ENCODE measurements at places on chromosomes 4 and X.

DNA sequence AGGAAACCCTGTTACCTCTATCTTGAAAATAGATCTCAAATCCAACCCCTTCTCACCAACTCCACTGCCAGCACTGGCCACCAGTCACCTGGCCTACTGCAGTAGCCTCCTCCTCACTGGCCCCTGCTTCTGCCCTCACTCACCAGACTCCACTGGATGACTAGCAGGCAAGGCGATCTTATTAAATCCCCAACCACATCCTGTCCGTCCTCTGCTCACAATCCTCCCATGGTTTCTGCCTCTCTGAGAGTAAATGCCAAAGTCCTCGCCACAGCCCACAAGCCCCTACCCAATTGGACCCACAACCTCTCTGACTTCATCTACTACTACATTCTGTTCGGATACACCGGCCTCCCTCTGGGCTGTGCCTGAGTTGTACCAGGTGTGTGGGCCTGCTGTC, 5.4 kb upstream of the PIM2 start:
- H3K36me3 ChIP-seq = peaks cover 31% of the 10 kb centered on the region
- H3K27ac ChIP-seq = peak overlapping the region; percentile 29
- no peak overlapping the region for H3K4me3 ChIP-seq
- H3K27me3 ChIP-seq = no peaks in the 10 kb centered on the region

- H3K27me3 ChIP-seq = no peaks in the 10 kb centered on the region
- H3K4me3 ChIP-seq = no peak overlapping the region
- H3K27ac ChIP-seq = no peak overlapping the region
- no peaks in the 10 kb centered on the region for H3K4me1 ChIP-seq
- DNase-seq = no peak
Measured at GRCh38 chr4:25923745-25924144, 9.7 kb downstream of the SMIM20 start.

- H3K36me3 ChIP-seq = no peaks in the 10 kb centered on the region
- H3K4me1 ChIP-seq = no peaks in the 10 kb centered on the region
- peaks cover 28% of the 10 kb centered on the region for H3K27me3 ChIP-seq
Measured at GRCh38 chr4:140499391-140499790, 1.3 kb upstream of the MGAT4D start.

DNA sequence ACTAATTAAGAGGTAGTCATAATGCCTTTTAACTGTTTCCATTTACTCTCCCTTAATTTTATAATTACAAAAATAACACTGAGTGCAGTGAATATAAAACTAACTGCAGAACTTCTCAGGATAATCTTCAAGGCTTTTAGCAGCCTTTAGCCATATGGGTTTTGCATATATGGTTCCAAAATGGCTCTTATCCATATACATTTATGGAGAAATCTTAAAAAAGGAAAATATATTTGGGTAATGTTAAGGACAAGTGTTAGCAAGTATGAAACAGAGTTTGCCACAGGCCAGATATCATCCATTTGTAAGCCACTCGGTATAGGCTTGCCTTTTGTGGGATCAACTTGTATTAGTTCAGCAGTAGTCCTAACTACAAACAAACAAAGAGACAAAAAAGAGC, 423.4 kb downstream of the PDHA2 start:
- no peak overlapping the region for H3K27ac ChIP-seq
- no peaks in the 10 kb centered on the region for H3K36me3 ChIP-seq
- DNase-seq = no peak
- H3K27me3 ChIP-seq = no peaks in the 10 kb centered on the region
- H3K4me3 ChIP-seq = no peak overlapping the region

DNA sequence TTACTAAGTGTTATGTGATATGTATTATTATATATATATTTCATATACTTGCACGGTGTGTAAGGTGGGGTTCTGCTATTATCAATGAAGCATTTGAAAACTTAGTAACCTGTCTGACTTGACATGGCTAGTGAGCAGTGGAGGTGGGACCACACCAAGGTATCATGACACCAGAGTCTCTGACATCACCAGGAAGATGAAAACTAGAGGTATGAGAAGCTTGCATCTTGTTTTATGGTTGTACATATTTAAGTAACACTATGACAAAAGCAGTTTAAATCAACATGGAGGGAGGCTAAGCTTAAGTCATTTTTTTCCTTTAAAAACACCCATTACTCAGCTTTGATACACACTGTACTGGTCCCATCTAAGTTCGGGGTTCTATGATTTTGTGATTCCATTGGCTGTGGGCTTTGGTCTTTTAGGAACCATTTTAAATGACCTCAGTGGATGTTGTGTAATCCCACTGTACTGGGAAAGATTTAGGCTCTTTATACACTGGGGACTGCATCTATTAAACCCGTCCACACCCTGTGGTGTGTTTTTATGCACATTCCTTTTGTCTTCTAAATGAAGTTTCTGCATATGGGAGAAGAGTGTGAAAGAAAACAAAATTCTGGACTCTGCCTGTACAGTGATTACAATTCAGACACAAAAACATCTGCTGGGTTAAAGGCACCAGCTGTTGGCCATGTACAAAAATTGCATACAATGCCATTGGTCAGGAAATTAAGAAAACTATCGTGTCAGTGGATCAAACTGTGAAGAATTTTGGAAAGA, 570.6 kb downstream of the SPRY1 start:
- H3K36me3 ChIP-seq = no peaks in the 10 kb centered on the region
- no peak overlapping the region for H3K4me3 ChIP-seq
- DNase-seq = no peak
- H3K27me3 ChIP-seq = no peaks in the 10 kb centered on the region
- H3K27ac ChIP-seq = no peak overlapping the region

GRCh38 chr4:103853627-103854026, 133.8 kb upstream of the TACR3 start:
- H3K4me1 ChIP-seq = no peaks in the 10 kb centered on the region
- H3K27me3 ChIP-seq = no peaks in the 10 kb centered on the region
- DNase-seq = no peak
- no peak overlapping the region for H3K27ac ChIP-seq

DNA sequence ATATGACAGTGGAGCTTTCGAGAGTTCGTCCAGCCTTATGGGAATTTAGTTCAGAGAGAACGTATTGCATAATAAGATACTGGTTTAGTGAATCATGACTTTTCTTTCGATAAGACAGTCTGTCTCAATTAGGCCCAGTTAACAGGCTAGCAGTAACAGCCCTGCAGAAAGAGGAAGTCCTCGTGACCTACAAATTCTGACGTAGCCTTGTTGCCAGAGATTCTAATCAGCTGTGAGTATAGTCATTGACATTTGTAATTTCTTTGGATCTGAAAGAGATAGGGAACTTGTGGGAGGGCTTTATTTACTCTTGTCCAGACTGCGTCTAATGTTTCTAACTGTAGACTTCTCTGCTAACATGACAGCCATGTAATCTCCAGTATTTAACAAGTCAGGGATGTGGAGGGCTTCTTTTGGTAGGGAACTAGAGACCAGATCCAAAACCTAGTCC, 15.8 kb downstream of the ART3 start:
- H3K27ac ChIP-seq = no peak overlapping the region
- DNase-seq = no peak
- H3K4me1 ChIP-seq = no peaks in the 10 kb centered on the region
- H3K4me3 ChIP-seq = no peak overlapping the region
- H3K27me3 ChIP-seq = no peaks in the 10 kb centered on the region

GRCh38 chr4:142040043-142040442, 403.7 kb downstream of the IL15 start:
- DNase-seq = no peak
- no peaks in the 10 kb centered on the region for H3K27me3 ChIP-seq
- H3K27ac ChIP-seq = no peak overlapping the region
- no peaks in the 10 kb centered on the region for H3K4me1 ChIP-seq
- peaks cover 6% of the 10 kb centered on the region for H3K36me3 ChIP-seq
- H3K4me3 ChIP-seq = no peak overlapping the region

GRCh38 chr4:14218641-14219040, 591.1 kb upstream of the BOD1L1 start:
- no peak for DNase-seq
- no peak overlapping the region for H3K4me3 ChIP-seq
- H3K27me3 ChIP-seq = no peaks in the 10 kb centered on the region
- no peaks in the 10 kb centered on the region for H3K36me3 ChIP-seq

GRCh38 chrX:19795307-19795706, 92.1 kb downstream of the SH3KBP1 start:
- H3K4me1 ChIP-seq = peaks cover 35% of the 10 kb centered on the region
- no peaks in the 10 kb centered on the region for H3K27me3 ChIP-seq
- peaks cover 8% of the 10 kb centered on the region for H3K36me3 ChIP-seq
- no peak for DNase-seq
- H3K4me3 ChIP-seq = no peak overlapping the region
- H3K27ac ChIP-seq = peak overlapping the region; percentile 58

DNA sequence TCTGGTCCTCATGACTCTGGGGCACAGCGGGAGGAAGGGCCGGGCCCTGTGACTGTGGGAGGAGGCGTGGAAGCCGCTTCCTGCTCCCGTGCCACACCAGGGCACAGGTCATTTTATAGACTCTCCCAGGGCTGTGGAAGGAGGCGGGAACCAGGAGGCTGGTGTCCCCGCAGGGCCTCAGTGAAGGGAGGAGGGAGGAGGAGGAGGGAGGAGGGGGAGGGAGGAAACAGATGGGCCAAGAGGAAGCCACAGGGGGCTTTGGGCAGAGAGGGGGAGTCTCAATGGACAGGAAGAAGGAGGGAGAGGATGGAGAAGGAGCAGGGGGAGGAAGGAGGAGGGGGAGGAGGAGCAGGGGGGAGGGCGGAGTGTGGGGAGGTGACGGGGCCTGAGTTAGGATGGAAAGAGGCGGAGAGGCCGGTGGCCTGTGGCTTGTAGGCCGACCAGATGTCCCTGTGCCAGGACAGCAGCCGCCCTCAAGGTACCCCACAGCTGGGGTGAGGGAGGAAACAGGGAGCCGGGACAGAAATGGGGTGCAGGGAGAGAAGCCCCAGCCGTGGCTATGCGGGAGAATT, 6.2 kb upstream of the PLCXD1 start:
- peaks cover 24% of the 10 kb centered on the region for H3K4me1 ChIP-seq
- DNase-seq = no peak
- H3K4me3 ChIP-seq = no peak overlapping the region
- H3K27ac ChIP-seq = no peak overlapping the region

GRCh38 chrX:154597221-154597620, 12.3 kb downstream of the CTAG1A start:
- no peak for DNase-seq
- H3K4me3 ChIP-seq = no peak overlapping the region
- no peak overlapping the region for H3K27ac ChIP-seq

DNA sequence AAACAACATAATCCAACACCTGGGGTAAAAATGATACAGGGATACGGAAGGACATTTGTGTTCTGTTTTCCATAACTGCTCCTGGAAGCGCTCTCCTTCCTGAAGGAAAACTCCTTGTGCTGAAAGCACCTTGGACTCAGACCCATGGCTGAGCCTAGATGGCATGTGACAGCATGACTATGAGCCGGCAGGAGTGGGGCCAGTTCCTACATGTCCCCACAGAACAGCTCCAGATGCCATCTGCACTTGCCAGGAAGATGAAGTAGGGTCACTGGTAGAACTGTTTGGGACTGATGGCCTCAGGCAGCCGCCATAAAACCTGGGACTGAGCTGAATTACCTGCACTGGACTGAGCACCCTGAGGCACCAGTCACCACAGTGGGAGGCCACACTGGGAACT, 56.0 kb upstream of the BCLAF3 start:
- no peak for DNase-seq
- no peak overlapping the region for H3K4me3 ChIP-seq
- H3K36me3 ChIP-seq = no peaks in the 10 kb centered on the region
- no peaks in the 10 kb centered on the region for H3K27me3 ChIP-seq
- no peak overlapping the region for H3K27ac ChIP-seq
- no peaks in the 10 kb centered on the region for H3K4me1 ChIP-seq

GRCh38 chrX:115233497-115234455, at the start of gene LRCH2:
TSS of gene LRCH2 (minus strand) at chrX:115234096. CDS start at chrX:115234041, 55 bp downstream.
- no peaks in the 10 kb centered on the region for H3K4me1 ChIP-seq
- H3K4me3 ChIP-seq = peak within 1 kb of the TSS; percentile 38
- no peaks in the 10 kb centered on the region for H3K36me3 ChIP-seq
- no peak for DNase-seq
- H3K27ac ChIP-seq = no peak within 1 kb of the TSS
- peaks cover 5% of the 10 kb centered on the region for H3K27me3 ChIP-seq

- H3K27me3 ChIP-seq = peaks cover 6% of the 10 kb centered on the region
- H3K27ac ChIP-seq = no peak overlapping the region
- no peaks in the 10 kb centered on the region for H3K36me3 ChIP-seq
- H3K4me1 ChIP-seq = peaks cover 20% of the 10 kb centered on the region
- DNase-seq = no peak
- H3K4me3 ChIP-seq = no peak overlapping the region
Measured at GRCh38 chr4:77154065-77154464, 2.9 kb upstream of the CCNG2 start.

- peaks cover 26% of the 10 kb centered on the region for H3K27me3 ChIP-seq
- DNase-seq = no peak
- no peaks in the 10 kb centered on the region for H3K36me3 ChIP-seq
- no peak overlapping the region for H3K27ac ChIP-seq
- no peaks in the 10 kb centered on the region for H3K4me1 ChIP-seq
Measured at GRCh38 chrX:152640034-152640818, 2.5 kb downstream of the GABRQ start.

DNA sequence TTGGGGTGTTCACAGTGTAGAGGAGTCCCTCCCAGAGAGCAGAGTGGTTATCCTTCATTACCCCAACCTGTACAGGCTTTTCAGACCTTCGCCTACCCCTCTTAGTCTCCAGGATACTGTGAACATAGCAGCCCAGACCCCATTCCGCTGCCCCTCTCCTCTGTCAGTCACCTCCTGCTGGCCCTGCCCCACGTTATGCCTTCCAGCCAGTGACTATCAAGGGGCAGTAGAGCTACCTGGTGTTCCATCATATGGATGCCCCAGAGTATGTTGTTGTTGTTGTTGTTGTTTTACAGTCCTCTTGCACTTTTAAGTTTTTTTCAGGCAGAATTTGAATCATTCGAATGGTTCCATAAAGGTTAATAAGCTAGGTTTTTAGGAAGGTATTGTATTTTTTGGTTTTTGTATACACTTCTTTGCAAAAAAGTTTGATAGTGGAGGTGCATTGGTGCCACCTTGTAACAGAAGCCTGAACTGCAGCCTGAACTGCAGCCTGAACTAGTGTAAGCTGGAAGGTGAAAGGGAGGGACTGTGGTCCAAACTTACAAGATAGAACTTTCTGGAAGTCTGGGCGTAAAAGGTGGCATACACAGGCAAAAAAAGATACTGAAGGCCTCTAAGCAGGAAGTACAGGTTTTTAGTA, 101.4 kb upstream of the RAB40AL start:
- no peaks in the 10 kb centered on the region for H3K4me1 ChIP-seq
- no peak for DNase-seq
- H3K36me3 ChIP-seq = peaks cover 3% of the 10 kb centered on the region
- no peak overlapping the region for H3K4me3 ChIP-seq
- no peak overlapping the region for H3K27ac ChIP-seq
